ENCODE measurements at places on chromosomes 2 and 18.
A peak's percentile ranks its signal among the peaks of the same experiment; 100 is the strongest.

GRCh38 chr2:65877331-65878010 is 445.1 kb upstream of the SPRED2 start:
- no peak for DNase-seq

DNA sequence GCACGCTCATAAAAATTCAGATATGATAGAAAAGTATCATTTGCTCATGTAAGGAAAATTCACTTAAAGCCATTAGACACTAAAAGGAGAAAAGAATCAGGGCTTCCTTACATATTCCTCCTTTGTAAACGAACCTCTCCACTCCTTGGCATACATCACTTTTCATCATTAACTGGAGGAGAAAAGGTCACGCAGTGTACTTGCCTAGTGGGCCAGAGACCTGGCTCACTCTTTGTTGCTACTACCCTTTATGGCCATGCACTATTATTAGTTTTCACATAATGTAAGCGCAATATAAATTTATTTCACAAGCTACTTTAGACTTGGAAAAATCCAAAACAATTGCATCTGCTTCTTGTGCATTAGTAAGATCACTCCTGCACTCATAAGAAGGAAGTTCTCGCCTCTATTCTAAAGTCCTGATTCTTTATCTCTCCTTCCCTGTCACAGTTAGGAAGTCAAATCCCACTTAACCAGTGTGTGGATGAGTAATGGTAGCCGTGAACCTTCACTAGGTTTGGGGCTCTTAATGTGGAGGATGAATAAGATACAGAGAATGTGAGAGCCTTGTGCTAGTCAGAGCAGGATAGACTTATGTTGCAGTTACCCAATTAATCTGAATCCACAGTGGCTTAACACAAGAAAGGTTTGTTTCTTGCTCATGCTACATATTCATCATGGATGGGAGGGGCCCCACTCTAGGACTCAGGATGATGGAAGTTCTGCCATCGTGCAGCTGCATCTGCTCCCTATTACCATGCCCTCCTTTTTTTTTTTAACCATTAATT is 115.0 kb upstream of the GLS start:
- no peak for DNase-seq

GRCh38 chr18:37314534-37314933 is 251.1 kb downstream of the CELF4 start:
- DNase-seq = no peak

DNA sequence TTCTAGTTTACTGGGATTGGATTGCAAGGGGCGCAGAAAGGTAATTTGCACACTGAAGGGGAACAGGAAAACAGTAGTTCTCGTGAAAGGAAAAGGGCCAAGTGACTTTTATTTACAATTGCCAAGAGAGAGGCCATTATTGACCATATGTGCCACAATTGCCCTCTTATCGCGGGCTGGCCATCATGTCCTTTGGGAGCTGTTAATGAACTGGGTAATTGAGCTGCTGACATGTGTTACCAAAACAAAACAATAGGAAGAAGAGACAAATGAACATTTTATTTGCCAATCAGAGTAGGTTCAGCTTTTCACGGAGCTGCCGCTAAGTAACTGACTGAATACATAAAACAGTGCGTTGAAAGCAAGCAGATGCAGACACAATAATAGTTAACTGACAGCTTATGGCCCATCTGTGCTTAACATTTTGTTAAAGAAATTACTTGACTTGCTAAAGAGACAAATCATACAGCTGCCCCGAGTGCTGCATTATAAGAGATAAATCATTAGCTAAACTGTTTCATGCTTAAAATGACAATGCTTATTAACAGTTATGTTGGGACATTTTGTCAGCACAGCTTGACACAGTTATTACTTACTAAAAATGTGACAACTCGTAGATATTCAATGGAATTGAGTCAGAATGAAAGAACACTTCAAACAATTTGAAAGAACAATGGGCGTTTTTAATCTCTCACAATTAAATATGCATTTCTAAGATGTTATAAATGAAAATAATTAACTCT is 57.5 kb downstream of the PAX3 start:
- peak; percentile 97 for DNase-seq

GRCh38 chr2:222978850-222979249 is 73.1 kb upstream of the KCNE4 start:
- DNase-seq = no peak

DNA sequence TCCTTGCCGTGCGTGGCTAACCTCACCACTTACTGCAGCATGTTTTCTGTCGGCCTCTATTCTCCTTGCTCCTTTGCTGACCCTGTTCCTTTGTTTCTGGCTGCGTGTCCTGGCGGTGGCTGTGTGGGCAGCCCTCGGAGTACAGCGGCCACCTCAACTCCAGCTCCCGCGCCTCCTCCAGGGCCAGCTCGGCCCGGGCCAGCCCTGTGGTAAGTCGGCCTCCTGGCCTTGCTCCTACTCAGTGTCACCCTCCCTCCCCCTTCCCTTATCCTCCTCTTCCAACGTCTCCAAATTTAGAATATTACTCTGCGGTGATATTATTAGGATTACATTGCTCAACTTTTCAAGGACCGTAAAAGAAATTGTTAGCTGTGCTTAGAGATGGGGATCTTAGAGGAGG is 59.5 kb upstream of the RBM44 start:
- DNase-seq = no peak

DNA sequence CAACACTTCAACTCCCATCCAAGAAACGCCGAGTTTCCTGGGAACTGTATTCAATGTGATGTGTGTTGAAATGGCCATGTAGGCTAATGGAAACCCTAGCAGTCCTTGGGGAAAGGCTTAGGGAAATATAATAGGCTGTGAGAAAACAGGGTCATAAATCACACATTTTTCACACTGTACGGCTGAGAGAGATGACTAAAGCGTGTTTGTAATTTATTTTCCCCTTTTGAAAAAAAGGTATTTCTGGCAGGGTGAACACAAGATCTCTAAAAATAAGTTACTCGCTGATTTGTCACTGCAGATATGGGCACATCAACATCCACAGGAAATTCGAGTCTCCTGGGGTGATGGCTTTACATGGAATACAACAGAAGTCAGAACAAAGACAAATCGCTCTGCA is 109.6 kb upstream of the ST6GAL2 start:
- DNase-seq = no peak

DNA sequence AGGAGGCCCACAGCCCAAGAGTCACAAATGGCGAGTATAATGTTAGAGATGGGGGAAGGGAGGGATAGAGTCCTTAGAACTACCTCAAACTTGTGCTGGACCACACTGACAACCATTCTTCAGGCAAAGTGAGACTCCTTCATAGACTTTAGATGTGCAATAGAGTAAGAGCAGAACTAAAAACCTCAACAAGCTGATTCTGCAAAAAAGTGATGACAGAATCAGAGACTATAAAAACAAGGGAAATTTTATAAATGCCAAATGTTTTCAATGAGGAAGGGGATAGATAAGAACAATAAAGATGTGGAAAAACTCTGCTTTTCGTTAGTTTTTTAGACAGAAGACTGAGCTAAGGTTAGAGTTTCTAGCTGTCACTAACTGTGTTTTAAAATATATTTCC is 17.7 kb downstream of the SMC6 start:
- DNase-seq = no peak

GRCh38 chr18:70423120-70423519 is 134.3 kb downstream of the SOCS6 start:
- no peak for DNase-seq

DNA sequence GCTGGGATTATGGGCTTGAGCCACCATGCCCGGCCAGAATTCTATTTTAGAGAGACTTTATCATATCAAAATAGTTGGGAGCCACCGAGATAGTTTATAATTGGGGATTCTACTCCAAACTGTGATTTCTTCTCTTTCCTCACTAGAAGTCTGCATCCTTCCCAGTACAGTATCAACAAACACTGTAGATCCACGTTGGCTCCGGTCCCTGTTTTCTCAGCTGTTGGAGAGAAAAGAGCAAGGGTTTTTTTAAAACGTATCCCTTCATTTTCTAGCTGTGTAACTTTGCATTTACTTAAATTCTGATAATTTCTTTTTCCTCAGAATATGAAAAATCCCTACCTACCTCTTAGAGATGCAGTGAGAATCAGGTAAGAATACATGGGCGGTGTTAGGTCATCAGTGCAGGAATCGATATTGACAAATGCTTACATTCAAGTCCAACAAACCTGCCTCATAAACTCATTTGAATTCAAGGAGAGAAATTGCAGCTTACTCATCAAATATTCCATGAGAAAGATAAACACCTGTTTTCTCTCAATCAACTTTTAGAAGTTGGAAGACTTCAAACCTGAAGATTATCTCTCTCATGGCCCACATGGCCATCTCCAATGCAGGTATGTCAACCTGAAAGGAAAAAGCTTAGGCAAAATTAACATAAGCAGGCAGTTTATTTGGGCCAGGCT is 17.7 kb upstream of the PDCL3 start:
- no peak for DNase-seq

DNA sequence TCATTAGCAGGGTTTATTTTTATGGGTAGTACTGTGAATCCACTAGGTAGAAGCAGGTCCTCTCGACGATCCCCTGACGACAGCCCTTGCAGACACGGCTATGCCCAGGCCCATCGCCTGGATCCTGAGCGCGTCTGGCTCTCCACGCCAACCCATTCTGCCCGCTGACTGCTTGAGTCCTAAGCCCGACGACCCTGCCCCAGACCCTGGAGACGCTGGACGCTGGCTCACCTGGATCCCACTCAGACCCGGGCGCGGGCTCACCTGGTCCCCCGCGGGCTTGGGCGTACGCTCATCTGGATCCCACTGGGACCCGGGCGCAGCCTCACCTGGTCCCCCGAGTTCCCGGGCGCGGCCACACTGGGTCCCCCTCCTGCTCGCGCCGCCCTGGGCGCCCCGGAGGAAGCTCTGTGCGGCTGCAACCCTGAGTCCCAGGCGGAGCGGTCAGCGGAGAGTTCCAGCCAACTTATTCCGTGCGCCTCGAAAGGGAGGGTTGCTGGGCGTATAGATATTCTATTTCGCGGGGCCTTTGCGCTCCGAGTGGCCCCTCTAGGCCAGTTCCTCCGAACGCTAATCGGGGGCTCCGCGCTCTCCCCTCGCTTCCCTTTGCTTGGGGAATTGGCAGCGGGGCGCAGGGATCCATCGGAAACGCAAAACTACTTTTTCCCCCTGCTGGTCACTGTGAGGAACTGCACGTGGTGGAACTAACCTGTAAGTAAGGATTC is 22.4 kb upstream of the RMP24 start:
- peak; percentile 69 for DNase-seq

GRCh38 chr2:197920592-197921201 is 116.3 kb downstream of the PLCL1 start:
- DNase-seq = no peak

DNA sequence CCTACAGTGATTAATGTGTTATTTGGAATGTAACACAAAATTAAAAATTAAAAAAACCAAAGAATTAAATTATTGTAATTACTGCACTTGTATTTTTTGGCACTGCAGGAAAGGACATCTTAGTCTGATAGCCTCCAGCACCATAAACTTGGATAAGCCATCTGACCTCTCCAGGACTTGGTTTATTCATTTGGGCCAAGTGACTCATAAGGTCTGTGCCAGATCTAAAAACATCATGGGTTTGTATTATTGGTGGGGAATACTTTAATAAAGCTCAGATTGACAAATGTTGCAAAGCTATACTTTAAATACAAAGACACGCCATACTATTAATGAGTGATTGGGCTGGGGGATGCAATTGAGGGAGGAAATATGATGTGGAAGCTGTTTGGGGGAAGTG is 225.2 kb downstream of the ZNF521 start:
- DNase-seq = no peak

GRCh38 chr18:76506395-76506794 is 11.4 kb upstream of the ZNF516 start:
- DNase-seq = no peak

GRCh38 chr18:77376043-77376732 is 126.5 kb downstream of the GALR1 start:
- peak; percentile 74 for DNase-seq

DNA sequence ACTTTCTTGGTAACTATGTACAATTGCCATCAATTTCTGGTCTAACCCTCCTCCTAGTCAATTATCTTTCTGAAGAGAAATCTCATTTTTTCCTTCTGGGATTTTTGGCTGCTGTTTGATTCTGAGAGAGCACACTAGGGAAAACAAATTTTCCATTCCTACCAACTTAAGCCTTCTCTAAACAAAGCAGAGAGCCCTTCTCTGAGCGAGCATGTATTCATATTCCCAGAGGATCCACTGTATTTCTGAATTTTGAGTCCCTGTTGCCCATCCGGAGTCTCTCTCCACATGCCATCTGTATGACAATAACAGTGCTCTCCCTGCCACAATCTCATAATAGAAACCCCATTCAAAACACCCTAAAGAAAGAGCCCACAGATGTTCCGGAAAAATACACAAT is 78.5 kb downstream of the MAIP1 start:
- DNase-seq = no peak

DNA sequence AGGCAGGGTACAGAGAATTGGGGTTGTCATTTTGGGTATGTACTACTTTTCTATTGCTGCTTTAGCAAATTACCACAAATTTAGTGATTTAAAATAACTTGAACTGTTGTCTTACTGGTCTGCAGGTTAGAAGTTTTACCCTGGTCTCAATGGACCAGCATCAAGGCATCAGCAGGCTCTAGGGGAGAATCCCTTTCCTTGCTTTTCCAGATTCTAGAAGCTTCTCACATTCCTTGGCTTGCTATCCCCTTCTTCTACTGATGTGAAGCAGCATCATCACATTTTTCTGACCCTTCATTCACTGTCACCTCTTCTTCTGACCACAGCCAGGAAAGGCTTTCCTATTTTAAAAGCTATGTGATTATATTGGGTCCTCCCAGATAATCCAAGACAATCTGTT is 237.8 kb upstream of the RBMS1 start:
- no peak for DNase-seq

DNA sequence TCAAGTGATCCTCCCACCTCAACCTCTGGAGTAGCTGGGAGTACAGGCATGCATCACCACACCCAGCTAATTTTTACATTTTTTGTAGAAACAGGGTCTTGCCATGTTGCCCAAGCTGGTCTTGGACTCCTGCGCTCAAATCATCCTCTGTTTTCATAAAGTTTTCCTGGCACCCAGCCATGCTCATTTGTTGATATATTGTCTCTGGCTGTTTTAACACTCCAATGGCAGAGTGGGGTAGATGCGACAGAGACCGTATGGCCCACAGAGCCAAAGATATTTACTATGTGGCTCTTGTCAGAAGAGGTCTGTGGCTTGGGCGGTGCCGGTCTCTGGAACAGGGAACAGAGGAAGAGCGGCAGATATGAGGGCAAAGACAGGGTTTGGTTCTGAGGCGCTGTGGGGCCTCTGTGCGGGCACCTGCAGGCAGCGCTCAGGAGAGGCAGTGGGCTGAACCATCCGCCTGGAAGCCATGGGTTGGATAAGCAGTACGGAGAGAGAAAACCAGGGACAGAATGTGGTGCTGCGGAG is 50.2 kb downstream of the CENPO start:
- DNase-seq = no peak
